ENCODE measurements at places on chromosomes 11 and 22.

GRCh38 chr11:15288863-15289262, 174.1 kb downstream of the INSC start:
- peak; percentile 73 for DNase-seq

DNA sequence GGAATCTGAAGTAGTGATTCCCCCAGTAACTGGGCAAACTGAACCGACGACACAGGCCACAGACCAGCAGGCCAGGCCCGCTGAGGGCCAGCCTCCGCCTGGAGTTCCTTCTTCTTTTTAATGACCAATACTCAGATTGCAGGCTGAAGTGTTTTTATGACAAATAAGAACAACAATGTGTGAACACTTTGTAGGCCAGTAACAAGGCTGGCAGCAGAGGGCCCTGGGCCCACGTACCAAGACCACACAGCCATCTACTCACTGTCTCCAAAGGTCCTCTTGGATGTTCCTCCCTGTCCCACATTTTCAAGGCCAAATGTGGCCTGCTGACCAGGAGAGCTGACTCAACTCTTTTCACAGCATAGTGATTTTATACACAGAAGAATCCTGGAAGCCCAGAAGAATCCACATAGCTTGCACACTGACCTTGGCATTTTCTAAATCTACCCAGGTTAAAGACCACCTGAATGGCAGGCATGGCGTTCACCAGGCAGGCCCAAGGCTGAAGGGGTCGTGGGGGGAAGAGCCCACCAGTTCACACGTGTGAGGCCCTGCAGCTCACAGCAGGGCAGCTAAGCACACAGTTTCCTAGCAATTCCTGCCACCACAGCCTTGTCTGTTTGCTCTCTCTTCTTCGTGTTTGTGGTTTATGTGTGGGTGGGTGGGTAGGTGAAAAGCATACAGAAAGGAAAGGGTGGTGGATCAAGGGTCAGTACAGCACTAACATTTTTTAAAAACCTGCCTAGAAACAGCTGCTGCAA, 13.3 kb downstream of the SMCO4 start:
- peak; percentile 18 for DNase-seq

DNA sequence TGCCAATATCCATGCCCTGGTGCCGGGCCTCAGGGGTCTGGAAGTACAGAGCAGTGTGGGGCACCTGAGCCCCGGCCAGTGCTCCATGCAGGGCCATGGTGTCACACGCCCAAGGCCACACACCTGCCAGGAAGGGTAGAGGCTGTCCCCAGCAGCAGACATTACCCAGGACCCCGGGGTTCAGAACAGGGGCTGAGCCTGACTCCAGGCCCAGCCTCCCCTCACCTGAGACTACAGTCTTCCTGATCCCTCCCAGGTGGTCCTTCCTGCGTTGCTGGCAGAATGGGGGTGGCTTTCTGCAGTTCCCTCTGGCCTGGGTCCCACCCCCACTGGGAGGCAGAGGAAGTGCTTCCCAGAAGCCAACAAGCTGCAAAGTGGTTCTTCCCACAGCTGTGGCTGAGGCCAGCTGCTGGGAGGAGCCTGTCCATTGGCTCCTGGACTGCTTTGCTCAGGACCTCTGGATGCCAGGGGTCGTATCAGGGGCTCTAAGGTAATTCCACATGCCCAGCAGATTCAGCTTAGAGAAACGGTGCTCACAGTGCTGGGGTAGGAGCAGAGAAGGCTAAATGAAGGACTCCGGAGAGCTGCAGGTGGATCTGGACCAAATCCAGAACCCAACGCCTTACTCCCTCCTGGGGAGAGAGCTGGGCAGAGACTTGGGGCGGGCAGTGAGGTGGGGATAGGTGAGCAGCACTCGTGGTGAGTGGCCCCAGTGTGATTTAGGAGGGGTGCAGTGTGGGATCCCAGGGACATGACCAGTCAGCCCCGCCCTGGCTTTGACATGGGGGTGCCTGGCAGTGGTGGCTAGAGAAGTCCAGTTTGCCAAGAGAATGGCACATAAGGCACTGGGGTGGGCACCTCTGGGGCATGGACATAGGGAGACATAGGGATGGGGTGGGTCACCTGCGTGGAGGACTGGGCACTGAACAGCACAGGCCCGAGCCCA, 12.6 kb downstream of the TCIRG1 start:
- DNase-seq = no peak

- DNase-seq = no peak
Observed at GRCh38 chr11:110986016-110986415, 259.5 kb upstream of the POU2AF2 start.

DNA sequence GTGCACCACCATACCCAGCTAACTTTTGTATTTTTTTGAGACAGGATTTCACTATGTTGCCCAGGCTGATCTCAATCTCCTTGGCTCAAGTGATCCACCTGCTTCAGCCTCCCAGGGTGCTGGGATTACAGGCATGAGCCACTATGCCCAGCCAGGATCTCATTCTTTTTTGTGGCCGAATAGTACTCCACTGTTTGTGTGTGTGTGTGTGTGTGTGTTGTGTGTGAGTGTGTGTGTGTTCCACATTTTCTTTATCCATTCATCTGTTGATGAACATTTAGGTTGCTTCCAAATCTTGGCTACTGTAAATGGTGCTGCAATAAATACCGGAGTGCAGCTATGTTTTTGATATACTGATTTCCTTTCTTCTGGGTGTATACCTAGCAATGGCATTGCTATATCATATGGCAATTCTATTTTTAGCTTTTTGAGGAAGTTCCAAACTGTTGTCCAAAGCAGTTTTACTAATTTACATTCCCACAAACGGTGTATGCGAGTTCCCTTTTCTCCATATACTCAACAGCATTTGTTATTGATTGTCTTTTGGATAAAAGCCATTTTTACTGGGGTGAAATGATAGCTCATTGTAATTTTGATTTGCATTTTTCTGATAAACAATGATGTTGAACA, 105.4 kb downstream of the TTC28 start:
- DNase-seq = no peak

- DNase-seq = no peak
Observed at GRCh38 chr11:72570893-72571661, 103.1 kb downstream of the PDE2A start.

DNA sequence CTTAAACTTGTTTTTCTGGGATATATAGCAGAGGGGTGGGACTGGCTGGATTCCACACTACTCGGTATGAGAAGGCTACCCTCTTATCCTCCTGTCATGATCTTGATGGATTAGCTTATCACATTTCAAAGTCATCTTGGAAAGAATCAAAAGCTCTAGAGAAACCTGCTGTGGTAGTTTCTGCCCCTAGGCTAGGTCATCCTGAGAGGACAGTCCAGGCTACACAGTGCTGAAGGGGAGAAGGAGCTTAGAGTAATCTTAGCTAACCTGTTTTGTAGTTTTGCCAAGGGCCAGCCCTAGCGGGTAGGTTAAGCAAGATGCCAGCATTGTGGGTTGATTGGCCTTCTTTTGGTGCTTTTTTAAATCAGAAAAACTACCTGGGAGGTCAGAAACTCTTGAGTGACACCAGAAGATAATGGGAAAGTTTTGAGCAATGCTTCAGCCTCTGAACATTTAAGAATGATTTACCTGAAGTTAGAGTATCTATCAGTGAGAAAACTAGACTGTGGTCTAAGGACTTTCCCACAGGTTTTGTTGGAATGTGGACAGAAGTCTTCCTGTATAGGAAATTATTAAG, 21.3 kb downstream of the PIWIL4 start:
- no peak for DNase-seq

GRCh38 chr11:5380740-5381342, 2.8 kb upstream of the OR51M1 start:
- peak; percentile 79 for DNase-seq

DNA sequence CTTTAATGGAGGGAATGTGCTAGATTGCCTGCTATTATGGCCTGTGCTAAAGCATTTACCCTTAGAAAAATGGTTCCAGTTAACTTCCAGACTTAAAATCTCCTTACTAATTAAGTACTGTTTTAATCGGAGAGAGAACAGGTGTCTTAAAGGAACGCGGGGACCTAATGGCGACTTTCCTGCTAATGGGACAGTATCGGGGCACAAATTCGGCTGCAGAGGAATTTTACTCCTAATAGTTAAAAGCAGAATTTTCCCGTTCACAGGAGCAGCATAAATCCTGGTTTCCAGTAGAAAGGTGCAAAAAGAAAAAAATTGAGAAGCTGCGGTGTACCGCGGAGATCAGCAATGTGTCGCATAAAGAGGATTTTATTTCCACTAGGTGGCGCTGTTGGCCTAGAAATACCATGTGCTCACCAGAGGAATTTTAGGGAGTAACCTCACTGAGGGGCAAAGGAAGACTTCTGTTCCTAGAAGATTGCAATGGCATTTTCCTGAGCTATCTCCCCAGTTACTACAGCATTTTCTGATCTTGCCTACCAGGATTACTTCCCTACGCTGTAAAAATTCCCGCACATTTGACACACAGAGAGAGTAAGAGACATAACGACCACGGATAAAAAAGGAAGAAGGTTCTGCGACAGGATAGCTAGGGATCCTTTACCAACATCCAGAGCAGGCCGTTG, 44.5 kb downstream of the ZNF280B start:
- DNase-seq = peak; percentile 64

GRCh38 chr11:62724171-62724570, 3.1 kb downstream of the HNRNPUL2 start:
- DNase-seq = no peak

GRCh38 chr11:7688238-7688826, 15.0 kb upstream of the CYB5R2 start:
- peak; percentile 56 for DNase-seq

DNA sequence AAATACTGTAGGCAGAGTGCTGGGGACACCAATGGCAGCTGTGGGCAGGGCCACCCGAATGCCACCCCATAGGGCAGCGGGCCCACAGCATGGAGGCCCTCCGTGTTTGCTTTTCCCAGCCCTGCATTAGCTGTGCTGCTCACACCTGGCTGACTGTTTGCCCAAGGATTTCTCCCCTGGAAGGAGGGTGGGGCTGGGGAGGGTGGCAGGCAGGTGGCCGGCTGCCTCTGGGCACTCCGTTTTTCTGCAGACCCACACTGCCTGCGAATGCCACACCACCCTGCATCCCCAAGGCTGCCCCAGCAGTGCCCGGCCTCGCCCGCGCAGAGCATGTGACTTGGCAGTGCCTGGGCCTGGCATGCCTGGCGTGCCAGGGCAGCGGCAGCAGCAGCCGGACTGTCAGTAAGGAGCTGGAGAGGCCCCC, 19.6 kb downstream of the DAGLA start:
- DNase-seq = no peak

DNA sequence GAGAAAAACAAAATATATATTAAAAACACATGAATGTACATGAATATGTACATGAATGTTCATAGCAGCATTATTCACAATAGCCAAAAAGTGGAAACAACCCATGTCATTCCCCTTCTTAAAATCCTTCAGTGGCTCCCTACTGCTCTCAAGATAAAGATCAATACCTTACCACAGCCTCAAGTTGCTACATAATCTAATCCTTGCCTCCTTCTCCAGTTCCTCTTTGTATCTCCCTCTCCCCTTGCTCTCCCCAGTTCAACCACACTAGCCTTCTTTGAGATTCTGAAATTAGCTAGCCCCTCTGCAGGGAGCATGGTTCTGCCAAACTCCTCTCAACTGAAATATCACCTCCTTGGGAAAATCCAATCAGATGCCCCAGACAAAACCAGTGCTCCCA, 28.1 kb downstream of the MTMR2 start:
- DNase-seq = no peak

- peak; percentile 61 for DNase-seq
Observed at GRCh38 chr11:130674686-130675308, 226.4 kb downstream of the ADAMTS15 start.

DNA sequence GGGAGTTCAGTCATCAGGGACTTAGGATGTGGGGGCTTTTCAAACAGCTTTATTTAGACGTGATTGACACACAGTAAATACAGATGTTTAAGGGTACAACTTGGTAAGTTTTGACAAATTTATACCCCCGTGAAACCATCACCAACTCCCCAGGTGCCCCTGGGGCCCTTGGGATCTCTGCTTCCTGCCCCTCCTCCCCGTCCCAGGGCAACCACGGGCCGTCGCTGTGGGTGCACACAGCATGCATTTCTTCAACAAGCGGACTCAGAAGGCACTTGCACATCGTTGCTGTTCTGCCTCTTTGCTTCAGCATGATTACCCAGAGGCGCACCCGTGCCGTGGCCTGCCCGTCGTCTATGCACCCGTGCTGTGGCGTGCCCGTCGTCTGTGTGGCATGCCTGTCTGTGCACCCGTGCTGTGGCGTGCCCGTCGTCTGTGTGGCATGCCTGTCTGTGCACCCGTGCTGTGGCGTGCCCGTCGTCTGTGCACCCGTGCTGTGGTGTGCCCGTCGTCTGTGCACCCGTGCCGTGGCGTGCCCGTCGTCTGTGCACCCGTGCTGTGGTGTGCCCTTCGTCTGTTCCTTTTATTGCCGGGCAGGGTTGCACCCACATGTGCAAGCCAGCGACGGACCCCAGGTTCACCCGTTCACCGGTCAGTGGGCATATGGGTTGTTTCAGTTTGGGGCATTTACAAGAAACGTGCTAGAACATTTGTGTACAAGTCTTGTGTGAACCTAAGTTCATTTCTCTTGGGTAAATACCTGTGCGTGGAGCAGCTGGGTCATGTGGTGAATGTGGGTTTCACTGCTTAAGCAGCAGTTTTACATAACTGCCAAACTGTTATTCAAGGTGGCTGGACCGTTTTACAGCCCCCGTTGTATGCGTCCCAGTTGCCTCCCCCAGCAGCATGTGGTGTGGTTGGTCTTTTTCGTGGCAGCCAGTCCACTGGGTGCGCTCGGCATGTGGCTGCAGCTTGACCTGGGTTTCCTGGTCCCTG, 8.3 kb downstream of the CD81 start:
- no peak for DNase-seq

GRCh38 chr11:120336641-120337354, 585 bp downstream of the ARHGEF12 start:
- DNase-seq = peak; percentile 57
